ENCODE measurements at places on chromosomes 6 and 20. TPM values are rescaled to one million over a fixed set of nuclear protein-coding genes. Genes with fewer than 3 reads are reported as not detected.

Gene PKIB
- total RNA-seq, result 0.74 TPM

Gene MDFI
- total RNA-seq, result 0.49 TPM

Gene TREML2
- not detected for total RNA-seq

Gene BICRAL
- total RNA-seq, result 2.5 TPM

Gene FUT9
- total RNA-seq, result not detected

Gene SOX18
- total RNA-seq, result 1.9 TPM

Gene KCNG1
- 52.5 TPM for total RNA-seq

Gene C6orf163
- total RNA-seq, result 0.09 TPM

Gene OR2J3
- not detected for total RNA-seq

Gene PXDC1
- 21.1 TPM for total RNA-seq

Gene SOX4
- 8.5 TPM for total RNA-seq

Gene BTBD3
- total RNA-seq, result 12.5 TPM

Gene PAK5
- total RNA-seq, result not detected

Gene SLC17A2
- total RNA-seq, result not detected

Gene LY86
- total RNA-seq, result not detected

Gene GNL1
- 27.1 TPM for total RNA-seq

Gene FAM217A
- total RNA-seq, result not detected

Gene KIAA1755
- total RNA-seq, result 0.18 TPM

Gene RNF5
- total RNA-seq, result 43.1 TPM

Gene OR2H1
- not detected for total RNA-seq

Gene CST7
- not detected for total RNA-seq

Gene SNAP91
- 0.30 TPM for total RNA-seq

Gene SLC2A10
- total RNA-seq, result not detected

Gene PRDM1
- 5.4 TPM for total RNA-seq

Gene DNAH8
- total RNA-seq, result not detected

Gene BMP6
- 14.8 TPM for total RNA-seq

Gene SLPI
- 11.9 TPM for total RNA-seq

Gene TRIM10
- not detected for total RNA-seq

Gene MTFR2
- 11.3 TPM for total RNA-seq

Gene LCA5
- total RNA-seq, result 0.39 TPM

Gene PROCR
- 148 TPM for total RNA-seq

Gene THBD
- total RNA-seq, result 110 TPM

Gene BEND6
- 1.2 TPM for total RNA-seq

Gene SEMG1
- total RNA-seq, result not detected

Gene ESR1
- not detected for total RNA-seq

Gene LEMD2
- total RNA-seq, result 34.6 TPM

Gene PRDM13
- total RNA-seq, result 1.0 TPM

Gene CASP8AP2
- 7.6 TPM for total RNA-seq

Data from A549 treated with dexamethasone at 1 μM for 4 hours (cell line).